AG20443 (cell line): ENCODE measurements at places on chromosomes 13 and 19.

- peak; percentile 31 for DNase-seq
These were observed 56.2 kb upstream of the AKAP11 start for GRCh38 chr13:42215578-42216421.

DNA sequence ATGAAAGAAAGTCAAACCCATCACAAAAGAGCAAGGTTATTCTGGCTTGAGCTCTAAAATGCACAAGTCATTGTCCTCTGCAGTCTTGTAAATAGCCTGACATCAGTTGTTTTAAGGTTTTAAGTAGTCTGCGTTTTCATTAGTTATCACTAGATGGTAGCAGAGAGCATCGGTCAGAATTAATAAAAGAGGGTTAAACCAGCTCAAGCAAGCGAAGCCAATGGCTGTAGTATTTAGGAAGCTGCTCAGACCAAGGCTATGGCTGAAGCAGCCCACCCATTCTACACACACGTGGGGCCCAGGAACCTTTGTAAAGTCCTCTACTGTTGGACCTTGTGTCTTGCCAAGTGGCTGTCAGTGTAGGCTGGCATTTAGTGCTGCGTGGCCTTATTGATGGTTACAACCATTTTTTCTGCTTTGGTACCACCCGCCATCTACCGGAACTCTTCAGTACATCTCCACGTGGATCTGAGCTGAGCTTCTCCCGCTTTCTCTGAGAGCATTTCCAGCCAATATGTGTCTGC, 13.3 kb upstream of the ZNF57 start:
- DNase-seq, result peak; percentile 69

DNA sequence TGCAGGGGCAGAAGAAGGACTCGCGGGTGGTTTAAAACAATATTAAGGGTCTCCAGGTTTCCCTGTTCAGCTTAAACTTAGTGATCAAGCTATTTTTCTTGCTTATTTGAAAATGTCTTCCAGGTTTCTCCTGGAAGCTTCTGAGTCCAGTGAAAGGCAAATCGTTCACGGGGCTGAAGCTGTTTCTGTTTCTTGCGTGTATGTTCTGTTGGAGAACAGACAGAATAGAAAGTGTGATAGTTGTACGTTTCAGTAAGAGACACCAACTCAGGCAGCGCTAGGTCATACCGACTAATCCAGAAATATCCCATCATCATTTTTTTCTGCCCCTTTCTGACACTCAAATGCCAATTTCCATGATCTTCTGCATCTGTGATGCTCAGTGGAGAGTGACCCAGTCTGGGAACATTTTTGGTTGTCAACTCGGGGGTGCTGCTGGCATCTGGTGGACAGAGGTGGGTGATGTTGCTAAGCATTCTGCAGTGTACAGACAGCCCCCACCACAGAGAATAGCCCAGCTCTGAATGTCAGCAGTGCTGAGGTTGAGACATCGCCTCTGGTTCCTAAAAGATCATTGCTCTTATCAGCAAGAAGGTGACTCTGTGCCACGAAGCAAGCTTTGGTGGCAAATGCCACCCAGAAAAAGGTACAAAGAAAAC, 4.3 kb downstream of the KLF2 start:
- no peak for DNase-seq

DNA sequence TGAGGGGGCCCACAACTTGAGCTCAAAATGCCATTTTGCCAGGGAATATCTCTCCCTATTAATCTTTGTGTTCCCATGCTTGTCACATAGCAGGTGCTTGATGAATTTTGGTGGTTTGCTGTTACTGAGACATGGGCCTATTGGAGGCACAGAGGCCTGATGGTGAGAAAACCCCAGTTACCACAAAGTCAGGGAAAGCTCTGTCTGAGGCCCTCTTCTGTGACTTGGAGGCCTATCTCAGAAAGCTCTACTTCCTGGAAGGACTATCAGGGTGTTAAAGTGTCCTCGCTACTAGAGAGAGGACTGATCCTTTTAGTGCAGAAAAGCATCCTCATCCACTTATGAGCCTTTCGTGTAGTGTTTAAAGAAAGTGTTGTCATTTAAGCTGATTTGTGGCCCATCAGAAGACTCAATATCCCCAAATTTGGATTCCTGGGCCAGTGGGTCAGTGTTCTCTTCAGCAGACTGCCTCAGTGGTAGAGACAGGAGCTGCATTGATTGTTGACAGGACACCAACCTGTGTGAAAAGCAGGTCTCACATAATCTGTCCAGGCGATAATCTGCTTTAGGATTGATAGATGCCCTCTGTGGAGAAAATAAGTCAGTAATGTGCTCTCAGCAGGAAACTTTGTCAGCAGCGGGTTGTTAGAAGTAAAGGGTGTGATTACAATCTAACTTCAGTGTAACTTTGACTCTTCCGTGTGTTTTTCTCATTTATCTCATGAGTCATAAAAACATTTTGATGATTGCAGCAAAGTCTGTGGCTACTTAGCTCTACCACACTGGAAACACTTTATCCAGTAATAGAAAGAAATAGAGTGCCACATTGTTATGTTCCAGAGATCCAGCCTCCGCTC, 121.0 kb downstream of the AKAP11 start:
- no peak for DNase-seq

GRCh38 chr13:27151798-27152599, 19.6 kb downstream of the USP12 start:
- no peak for DNase-seq

- no peak for DNase-seq
These were observed 5.5 kb upstream of the ENOX1 start for GRCh38 chr13:43792076-43792881.

DNA sequence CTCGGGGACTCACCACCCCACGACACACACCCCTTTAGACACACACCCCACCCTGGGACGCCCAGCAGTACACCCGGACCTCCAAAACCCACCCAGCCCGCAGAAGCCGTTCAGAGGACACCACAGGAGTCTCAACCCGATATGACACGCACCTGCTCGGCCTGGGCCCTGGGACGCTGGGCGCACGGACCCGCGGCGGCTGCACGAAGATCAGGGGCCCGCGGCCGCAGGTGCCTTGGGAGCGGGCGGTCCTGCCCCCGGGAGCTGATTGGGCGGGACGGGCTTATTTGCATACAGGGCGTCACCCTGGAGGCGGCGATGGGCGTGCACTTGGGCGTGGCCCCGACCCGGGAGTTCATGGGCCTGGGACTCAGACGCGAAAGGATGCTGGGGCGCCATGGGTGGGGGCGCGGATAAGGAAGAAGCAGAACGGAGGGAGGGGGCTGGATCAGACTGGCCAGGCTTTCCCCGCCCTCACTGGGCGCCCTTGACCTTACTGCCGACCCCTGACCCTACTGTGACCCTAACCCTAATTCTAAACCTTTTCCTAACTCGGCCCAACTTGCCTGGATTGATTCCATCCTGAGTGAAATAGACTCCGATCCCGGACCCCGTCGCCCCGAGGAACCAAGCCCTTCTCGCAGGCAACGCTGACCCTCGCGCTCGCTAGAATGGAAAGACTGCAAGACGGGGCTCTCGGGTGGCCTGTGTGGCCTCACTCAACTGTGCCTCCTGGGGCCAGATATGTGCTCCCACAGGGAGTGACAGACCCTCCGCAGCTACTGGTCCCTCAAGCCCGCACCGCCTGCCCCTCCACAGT, at the start of gene MEF2B:
MEF2B (minus strand) TSS at position 211 of the 820 bp plus-strand sequence. CDS start 19,528 bp downstream, outside the sequence.
- DNase-seq, result peak; percentile 95

DNA sequence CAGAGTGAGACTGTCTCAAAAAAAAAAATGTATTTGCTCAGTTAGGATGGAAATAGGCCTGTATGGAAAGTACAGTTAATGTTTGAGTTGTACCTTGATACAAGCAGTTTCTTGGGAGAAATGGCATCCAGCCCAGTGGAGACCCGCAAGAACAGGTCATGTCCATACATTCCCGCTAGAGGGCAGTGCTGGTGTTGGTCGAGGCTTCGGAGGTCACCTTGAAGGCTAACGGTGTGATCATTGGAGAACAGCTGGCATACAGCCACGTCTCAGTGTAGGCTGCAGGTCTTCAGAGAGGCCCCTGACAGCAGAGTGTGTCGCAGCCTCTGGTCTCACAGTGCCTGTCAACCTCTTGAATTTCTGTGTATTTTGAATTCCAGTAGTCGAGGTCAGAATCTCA, 7.5 kb downstream of the ZNF610 start:
- DNase-seq, result peak; percentile 55

DNA sequence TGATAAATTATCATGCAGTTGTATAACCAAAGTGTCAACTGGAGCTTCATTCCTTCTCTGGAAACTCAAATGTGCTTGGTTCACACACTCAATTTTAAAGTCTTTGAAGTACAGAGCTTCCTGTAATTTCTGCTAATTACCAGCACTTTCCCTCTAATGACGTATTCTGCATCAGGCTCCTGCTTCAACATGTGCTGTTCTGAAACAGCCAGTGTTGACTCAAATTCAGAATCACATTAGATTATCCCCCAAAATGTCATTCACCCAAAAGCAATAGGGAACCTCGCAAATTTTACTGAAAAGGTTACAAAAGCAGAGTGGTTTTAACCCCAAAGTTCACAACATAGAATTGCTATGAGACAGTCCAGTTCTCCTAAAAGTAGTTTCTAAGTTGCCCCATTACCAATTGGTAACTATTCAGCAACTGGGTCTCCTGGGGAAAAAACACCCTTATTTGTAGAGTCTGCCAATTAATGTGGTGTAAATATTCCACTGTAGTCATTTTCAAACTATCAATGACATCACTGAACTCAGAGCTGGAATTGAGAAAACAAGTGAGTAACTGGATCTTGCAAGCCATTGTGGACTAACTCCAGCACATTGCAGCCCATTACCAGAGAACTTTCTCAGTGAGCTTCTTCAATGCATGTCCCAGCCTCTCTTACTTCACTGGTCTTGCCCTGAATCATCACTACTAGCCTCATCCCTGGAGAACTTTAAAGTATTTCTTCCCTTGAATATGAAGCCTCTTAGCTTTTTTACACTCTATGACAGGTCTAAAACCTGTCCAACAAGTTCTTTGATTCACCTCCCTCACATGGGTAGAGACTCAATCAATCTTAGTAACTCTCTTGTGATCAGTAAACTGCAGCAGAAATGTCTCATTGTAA, 955.4 kb downstream of the EFNB2 start:
- DNase-seq, result no peak

DNA sequence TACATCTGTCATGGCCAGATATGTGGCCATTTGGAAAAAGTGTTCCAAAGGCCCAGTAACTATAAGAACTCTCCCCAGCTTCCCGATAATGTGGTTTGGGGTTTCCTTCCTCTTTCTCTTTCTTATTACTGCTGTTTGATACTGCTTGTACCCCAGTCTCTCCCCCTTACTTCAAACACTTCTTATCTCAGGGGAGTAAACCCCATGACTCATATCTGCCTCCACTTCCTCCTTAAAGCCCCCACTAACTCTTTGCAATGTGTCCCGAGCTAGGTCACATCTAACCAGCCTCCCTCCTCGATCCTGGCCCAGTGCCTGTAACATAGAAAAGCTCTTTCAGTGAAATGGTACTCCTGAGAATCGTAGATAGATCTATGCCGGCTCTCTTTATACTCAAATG, 82.4 kb upstream of the STARD13 start:
- no peak for DNase-seq

GRCh38 chr19:19403373-19403901, 2.0 kb upstream of the GATAD2A start:
- DNase-seq, result peak; percentile 57

- DNase-seq, result no peak
These were observed 8.5 kb upstream of the ELAVL3 start for GRCh38 chr19:11489378-11489777.

- DNase-seq, result no peak
These were observed 69.3 kb downstream of the SLC6A16 start for GRCh38 chr19:49255674-49256073.
